ENCODE measurements at places on chromosomes 13 and 19.

DNA sequence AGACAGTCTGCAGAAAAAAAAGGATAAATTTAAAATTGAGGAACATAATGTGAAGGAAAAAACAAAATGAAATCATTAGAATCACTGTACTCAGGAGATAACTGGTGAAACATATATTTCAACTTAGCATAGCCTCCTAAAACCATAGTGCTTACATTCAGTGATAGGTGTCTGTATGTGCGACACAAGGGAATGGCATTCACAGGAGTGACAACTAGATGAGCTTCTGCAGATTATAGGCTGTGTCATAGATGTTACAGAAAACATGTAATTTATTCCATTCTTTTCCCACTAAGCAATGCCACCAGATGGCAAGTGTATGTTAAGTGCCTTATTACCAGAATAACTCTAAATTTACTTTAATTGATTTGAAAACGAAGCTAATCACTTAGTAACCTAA, 960.0 kb upstream of the PCDH20 start:
- DNase-seq: no peak

DNA sequence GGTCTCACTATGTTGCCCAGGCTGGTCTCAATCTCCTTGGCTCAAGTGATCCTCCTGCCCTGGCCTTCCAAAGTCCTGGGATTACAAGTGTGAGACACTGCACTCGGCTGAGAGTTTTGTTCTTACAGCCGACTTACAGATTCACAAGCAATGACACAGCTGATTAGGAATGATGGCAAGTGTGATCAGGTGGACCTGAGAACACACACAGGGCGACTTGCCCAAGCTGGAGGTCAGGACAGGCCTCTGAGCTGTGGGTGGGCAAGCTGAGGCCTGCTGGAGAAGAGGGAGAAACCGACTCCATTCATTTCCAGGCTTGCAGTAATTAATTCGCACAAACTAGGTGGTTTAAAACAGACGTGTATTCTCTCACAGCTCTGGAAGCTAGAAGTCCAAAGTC, 8.1 kb upstream of the ATG4D start:
- no peak for DNase-seq

DNA sequence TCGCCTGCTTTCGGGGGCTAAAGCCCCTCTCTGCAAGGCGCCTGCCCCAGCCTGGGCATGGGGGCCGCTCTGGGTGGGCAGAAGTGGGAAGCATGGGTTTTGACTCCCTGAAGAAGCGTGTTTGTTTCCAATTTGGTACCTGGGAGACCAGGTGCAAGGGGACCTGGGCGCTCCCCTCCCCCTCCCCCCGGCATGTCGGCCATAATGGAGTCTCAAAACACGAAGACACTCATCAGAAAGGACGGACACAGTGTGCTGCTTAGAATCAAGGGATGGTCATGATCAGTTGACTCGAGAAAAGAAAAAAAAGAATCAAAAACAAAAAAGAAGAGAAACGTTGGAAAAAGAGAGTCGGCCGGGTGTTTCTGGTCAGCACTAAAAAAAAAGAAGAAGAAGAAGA, 76.8 kb downstream of the IER2 start:
- DNase-seq: no peak

DNA sequence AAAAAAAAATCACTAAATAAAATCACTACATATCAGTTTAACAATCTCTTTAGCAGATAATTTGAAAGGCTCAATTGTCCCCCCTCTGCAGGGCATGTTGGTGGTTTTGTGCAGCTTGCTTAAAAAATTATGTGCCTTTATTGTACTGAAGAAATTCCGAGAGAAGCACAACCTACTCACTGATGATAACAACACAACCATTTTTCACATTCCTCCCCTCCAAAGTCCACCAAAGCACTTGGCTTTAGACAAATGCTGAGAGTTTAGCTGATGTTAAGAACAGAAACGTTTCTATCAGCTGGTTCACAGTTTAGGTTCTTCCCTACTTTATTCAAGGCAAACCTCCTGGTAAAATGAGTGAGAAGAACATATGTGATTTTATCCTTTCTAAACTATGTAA, 923 bp downstream of the DOCK9 start:
- no peak for DNase-seq

DNA sequence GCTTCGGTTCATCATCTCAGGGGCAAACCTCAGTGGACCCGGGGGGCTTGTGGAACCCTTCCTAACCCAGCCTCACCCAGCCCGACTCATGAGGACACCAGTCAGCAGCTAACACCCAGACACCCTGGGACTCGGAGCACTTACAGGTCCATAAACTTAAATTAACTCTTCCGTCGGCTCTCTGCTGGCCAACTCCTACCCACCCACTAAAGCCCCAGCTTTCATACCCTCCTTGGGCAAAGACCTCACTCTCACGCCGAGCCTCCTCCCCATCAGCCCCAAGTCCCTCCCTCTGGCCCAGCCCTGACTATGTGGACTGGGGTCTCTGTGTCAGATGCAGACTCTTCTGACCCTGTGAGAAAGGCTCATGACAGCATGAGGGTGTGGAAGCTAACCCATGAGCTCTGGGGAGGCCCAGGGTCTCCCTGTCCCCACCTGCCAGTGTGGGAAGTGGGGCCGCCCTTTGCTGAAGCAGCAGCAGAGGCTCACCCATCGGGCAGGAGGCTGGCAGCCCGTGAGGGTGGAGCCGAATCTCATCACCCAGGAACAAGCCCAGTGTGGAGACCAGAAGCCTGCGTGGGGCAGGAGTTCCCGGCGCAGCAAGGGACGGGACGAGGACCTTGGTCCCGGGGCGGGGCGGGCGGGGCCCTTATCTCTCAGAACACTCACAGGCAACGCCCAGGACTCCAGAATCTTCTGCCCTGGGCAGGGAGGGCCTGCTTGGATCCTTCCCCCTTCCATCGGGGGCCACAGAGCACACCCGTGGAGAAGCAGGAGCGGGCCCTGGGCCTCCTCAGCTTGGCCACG, 19.8 kb downstream of the TCF3 start:
- no peak for DNase-seq

DNA sequence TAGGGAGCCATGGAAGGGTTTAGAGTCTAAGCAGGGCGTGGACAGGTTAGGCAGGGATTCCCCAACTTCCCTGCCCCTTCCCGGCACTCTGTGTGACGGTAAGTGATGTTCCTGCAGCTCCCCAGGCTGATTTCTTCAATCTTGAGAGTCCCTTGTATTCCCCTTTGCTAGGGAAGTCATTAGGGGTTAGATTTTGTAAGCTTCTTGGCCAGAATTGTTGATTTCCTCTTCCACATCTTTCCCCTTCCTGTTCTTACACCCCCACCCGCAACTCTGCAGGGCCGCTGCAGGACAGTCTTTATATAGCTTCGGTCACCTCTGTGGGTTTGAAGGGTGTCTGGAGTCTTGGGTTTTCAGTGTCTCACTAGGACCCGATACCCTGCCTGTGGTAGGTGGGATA, 10.6 kb upstream of the ADGRE1 start:
- DNase-seq: peak; percentile 76

GRCh38 chr13:102911336-102911735, 65.5 kb downstream of the ERCC5 start:
- no peak for DNase-seq

- DNase-seq: no peak
These were observed 173.1 kb upstream of the SOX1 start for GRCh38 chr13:111893607-111894443.

GRCh38 chr13:44506251-44506650, 69.9 kb downstream of the TSC22D1 start:
- DNase-seq: no peak

DNA sequence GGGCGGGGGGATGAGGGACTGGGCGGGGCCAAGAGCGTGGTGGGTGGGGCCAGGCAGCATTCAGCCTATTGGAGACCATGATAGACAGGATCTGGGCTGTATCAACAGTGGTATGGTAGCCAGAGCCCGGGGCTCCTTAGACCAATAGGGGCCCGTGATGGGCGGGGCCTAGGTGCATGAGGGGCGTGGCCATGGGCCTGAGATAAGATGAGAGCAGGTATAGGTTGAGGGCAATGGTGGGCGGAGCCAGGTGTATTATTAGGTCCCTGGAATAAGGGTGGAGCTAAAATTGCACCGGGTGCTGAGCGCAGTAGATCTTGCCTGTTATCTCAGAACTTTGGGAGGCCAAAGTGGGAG, 5.3 kb downstream of the ABCA7 start:
- DNase-seq: peak; percentile 64

Data from Right ventricle myocardium inferior (tissue), 1 donor.